ENCODE measurements at places on chromosomes 7 and 10. TPM values are rescaled to one million over a fixed set of nuclear protein-coding genes. Genes with fewer than 3 reads are reported as not detected.

GRCh38 chr10:103759100-103759781 is 96.1 kb downstream of the SH3PXD2A start:
- DNase-seq: no peak

DNA sequence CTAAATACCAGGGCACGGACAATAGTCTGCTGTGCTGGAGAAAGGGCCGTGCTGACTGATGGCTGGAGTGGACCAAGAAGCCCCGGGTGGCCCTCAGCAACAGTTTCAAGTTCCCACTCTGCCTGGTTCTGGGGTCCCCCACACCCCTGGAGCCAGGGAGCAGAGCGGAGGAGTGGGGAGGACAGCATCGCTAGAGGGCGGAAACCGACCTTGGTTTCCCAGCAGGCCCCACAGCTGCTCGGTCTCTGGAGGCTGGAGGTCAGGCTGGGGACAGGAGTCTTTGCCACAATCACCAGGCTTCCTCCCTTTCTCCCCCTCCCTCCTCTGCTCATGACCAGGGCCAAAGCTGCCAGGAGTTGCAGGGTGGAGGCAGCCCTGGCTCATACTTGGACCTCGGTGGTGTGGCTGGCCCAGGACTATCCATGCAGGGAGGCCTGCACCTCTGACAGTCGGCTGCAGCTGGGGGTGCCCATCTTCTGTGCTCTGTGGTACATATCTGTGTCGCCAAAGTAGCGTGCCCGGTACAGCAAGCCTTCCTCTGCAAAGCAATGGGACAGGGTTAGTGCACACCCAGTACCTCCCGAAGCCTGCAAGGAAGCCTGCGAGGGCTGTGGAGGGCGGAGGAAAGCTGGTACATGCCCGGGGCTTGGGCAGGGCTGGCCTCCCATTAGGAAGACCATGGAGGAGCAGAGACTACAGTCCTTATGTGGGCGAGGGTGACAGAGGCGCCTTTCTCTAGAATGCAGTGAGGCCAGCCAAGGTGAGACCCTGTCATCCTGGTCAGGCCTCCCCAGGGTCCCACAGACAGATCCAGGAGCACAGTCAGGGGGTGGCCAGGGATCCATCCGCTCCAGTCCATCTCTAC is 19.1 kb downstream of the DNAJB12 start:
- peak; percentile 73 for DNase-seq

DNA sequence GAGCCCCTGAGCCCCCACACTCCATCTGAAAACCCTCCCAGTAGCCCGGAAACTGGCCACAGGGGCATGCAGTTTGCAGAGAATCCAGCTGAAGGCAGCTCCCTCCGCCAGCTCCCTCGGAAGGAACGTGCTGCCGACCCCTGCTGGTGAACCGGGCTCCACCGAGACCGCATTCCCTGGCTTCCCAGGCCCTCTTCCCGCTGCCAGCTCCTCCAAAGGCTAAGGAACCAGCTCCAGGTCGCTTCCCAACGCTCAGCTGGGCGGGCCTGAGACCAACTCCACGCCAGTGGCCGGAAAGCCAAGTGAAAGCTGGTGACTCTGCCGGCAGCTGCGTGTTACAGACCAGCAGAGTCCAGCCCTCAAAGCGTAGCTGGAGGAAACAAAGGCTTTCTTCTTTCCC is 35.8 kb downstream of the GPER1 start:
- peak; percentile 87 for DNase-seq

GRCh38 chr10:128812000-128812399 is 655.0 kb upstream of the MGMT start:
- no peak for DNase-seq

GRCh38 chr10:4006051-4006450 is 221.0 kb upstream of the KLF6 start:
- no peak for DNase-seq

DNA sequence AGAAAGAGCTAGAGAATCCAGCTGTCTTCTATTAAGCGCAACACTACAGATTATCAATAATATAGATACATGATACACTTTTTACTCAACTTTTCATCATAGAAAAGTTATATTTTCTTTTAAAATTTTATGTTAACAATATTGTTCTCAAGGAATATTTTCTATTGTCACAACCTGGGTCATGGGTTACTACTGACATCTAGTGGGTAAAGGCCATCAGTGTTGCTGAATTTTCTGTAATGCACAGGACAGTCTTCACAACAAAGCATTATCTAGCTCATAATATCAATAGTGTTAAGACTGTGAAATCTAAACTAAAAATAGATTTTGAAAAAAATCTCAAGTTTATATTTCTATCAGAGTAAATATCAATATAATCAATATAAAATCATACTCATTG is 209.8 kb downstream of the ZNF33B start:
- DNase-seq: no peak

GRCh38 chr10:22159979-22160378 is 57.8 kb downstream of the EBLN1 start:
- DNase-seq: no peak

SEMA3E gene
- 1.1 TPM for total RNA-seq

CALHM2 gene
- total RNA-seq: 26.0 TPM

ZNF503 gene
- total RNA-seq: 34.7 TPM

NEBL gene
- 21.2 TPM for total RNA-seq

PAOX gene
- total RNA-seq: 7.0 TPM

WDR11 gene
- total RNA-seq: 60.8 TPM

All from kidney (tissue), 22 donors.